ENCODE measurements at places on chromosomes 12 and 14.

- DNase-seq, result no peak
These were observed 105.8 kb downstream of the AVPR1A start for GRCh38 chr12:63045020-63045860.

DNA sequence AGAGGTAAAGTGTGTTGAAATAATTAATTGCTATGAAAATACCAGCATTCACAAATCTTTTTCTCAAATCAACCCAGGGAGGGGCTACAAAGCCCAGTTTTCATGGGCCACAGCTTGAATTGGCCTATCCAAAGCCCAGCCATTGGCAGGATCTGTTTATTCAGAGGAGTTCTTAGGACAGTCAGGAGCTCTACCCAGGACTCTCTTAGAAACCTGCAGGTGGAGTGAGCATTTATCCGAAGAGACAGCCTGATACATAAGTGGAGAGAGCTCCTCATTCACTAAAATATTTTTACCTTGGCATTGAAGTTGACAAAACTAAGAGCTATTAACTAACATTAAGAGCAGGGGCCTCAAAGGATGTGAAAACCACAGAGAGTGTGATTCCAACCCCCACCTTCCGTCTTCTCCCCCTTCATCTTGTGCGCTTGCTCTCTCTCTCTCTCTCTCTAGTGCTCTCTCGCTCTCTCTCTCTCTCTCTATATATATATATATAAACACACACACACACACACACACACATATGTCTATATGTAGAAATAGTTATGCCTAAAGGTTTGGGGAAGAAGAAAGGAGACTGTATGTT is 315.5 kb downstream of the SNAPC1 start:
- DNase-seq, result peak; percentile 77

DNA sequence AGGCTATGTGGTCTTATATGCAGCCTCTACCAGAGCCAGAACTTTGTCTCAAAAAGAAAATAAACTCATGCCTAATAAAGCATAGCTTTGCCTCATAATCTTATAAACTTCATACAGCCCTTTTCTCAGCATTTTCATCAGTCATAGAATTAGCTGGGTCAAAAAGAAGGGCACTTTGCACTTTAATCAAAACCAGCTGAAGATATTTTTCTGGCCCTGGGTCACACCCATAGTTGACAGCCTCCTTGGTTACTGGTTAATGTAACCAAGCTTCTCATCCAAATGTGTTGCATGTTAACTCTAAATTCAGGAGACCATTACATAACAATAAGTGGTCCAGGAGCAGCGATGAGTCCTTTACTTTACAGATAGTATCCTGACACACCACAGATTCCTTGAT is 558.2 kb downstream of the FLRT2 start:
- DNase-seq, result no peak

DNA sequence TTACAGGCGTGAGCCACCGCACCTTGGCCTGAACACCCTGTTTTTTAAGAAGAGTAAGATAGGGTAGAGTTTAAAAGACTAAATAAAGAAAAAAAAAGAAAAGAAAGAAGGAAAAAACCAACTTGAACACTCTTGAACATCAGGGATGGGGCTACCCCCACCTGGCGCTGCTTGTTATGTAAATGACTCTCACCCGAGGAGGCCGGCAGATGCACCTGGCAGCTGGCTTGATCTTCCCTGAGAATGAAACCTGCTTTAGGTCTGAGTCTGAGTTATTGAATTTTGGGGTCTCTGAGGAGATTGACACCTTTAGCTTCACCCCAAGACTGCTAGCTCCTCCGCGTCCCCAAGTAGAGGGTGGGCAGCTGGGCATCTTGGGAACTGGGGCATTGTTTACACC is 15.5 kb upstream of the MEG3 start:
- DNase-seq, result no peak

DNA sequence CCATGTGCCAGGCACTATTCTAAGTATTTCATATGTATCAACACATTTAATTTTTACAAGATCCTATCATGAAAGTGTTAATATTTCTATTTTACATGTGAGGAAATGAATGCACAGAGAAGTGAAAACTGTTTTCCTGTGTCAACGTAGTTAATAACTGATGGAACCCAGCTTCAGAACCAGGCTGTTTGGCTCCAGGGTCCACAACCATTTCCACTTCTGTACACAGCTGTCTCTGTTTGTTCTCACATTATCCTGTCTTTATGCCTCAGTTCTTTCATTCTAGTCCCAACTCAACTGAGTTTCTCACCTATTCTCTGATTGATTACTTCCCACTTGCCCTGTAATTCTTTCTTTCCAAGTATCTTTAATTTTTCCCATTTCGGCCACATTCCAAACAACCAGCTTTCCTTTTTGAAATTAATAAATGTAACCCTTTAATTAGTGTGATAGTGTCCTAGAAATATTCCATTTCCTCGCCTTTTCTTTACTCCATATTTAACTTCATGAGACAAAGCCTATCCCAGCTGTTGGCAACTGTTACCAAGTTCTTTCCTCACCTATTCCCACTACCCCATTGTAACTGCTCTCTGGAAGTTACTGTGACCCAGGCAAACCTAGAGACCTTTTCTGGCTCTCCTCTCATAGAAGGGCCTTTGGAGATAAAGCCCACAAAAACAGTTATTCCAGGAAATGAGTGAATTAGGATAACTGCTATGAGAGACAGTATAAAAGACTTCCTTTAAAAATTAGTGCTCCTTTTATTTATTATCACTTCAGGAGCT is 218.7 kb downstream of the RASSF9 start:
- no peak for DNase-seq

DNA sequence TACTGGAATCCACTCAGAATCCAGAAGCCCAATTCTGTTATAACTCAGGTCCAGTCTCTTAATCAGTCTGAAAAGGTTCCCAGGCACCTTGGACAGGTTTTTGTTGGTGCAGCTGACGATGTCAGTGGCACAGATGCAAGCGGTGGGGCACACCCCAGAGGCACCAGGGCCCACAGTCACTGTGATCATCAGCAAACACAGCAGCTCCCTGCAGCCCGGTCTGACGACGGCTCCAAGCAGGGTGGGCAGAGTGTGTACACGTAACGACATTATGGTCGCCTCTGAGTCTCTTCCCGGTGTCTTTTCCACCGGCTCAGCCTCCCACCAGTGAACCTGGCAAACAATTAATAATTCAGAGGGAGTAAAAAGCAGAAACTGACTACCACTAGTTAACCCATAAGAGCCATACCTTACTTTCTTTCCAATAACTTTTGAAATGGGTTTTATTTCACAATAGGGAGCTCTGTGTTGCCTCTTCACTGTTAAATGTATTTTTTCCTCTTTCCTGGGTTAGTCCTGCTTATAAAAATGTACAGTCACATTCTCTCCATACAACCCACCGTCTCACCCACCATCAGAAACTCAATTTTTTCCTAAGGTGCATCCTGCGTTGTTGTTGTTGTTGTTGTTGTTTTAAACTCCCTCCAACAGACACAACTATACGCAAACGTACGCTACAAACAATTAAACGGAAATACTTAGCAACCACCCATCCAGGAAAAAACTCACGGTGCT is 521 bp upstream of the PCED1B start:
- no peak for DNase-seq

GRCh38 chr12:69655616-69656340 is 43.3 kb downstream of the BEST3 start:
- no peak for DNase-seq

- DNase-seq, result no peak
These were observed 69.4 kb downstream of the IRF2BPL start for GRCh38 chr14:76958980-76959710.

- peak; percentile 33 for DNase-seq
These were observed 5.4 kb upstream of the RALGAPA1 start for GRCh38 chr14:35814371-35815005.

- DNase-seq, result no peak
These were observed 21.3 kb downstream of the LRCOL1 start for GRCh38 chr12:132588821-132589669.

DNA sequence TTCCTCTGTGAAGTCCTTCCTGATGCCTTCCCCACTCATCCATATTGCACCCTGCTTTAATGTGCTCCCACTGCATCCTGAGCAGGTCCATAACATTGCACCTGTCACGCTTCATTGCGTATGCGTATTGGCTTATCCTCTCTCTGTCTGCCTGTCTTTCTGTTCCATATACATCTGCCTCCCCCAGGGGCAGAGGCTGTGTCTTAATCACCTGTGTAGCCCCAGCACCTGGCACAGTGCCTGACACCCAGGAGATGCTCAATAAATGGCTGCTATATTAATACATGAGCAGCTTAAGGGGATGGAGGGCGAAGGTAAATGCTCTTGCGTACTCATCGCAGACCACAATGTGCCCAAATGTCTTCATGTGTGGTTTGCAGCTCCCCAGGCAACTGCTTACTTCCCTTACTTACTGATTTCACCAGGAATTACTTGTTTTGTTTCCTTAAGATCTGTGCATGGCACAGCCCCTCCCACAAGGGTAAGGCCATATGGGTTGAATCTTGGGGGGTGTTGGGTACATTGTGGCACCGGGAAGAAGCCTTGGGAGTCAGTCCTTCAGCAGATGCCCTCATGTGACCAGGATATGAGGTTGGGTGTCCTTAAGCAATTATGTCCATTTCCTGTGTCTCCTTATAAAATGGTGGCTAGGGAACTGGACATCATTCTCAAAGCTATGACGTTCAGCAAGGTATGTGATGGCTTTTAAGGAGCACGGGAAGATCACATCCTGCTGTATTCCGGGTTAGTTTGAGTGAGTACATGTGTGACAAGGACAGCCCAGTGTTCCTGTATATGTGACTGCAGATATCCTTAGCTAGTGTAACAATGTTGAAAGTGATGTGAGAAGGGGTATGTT is 848 bp upstream of the CPNE6 start:
- DNase-seq, result no peak

DNA sequence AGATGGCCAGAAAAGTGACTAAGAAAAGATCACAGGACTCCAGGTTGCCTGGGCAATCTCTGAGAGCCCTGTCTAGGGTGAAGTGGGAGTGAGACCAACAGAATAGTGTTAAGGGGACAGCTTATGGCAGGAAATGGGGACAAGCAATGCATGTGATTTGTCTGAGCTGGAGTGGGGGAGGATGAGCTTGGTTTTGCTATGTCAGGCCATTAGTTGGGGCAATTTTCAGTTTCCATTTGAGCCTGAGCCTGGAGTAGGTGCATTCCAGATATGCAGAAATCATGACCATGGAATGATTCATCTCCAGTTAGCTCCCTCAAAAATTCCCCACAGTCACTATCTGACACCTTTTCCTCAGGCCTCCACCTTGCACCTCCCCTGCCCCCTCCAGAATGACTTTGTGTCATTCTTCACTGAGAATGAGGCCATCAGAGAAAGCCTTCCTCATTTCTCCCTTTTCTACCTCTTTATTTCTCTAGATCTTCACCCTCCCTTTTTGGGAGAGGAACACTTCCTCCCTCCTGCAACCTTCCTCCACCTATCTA is 150.9 kb upstream of the PLEKHG7 start:
- peak; percentile 91 for DNase-seq

GRCh38 chr14:103858063-103858781 is 10.8 kb upstream of the PPP1R13B start:
- no peak for DNase-seq

- DNase-seq, result no peak
These were observed 5.9 kb downstream of the PRPF39 start for GRCh38 chr14:45089813-45090212.

GRCh38 chr12:1518591-1519516 is 75.5 kb downstream of the FBXL14 start:
- no peak for DNase-seq

DNA sequence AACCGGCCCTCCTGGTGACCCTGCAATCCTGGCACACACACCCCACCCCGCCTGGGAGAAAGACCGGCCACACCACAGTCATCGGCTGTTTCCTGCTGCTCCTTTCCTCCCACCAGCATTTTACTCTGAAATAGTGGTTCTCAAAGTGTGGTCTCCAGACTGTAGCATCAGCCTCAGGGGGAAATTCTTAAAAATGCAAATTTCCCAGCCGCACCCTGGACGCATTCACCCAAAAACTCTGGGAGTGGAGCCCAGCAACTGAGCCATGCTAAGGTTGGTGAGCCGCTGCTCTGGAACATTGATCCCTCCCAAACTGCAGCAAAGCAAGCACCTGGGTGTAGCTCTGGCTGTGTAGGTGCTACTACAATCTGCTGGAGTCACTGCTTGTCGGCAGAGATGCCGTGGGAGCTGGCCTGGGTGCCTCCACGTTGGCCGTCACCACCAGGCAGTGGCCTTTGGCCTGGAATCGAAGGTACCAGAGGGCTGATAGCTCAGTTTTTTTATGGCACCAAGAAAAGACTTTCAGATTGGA is 38.4 kb upstream of the BCL2L14 start:
- no peak for DNase-seq

DNA sequence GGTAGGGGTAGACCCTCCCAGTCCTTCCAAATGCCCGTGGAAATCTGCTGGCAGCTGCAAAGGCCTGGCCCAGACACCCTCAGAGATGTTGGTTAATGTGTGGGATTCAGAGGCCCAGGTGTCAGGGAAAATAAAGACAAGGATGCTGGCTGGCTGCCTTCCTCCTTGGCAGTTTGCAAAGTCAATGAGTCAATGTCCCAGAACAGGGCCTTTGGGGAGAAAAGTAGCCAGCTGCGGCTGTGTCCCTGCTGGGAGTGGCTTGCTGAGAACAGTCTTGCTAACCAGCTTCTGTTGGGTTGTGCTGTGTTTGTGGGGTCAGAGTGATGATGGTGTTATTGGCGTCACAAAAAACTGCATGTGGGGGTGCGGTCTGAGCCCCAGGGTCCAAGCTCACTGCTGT is 29.2 kb downstream of the GLRX5 start:
- no peak for DNase-seq

DNA sequence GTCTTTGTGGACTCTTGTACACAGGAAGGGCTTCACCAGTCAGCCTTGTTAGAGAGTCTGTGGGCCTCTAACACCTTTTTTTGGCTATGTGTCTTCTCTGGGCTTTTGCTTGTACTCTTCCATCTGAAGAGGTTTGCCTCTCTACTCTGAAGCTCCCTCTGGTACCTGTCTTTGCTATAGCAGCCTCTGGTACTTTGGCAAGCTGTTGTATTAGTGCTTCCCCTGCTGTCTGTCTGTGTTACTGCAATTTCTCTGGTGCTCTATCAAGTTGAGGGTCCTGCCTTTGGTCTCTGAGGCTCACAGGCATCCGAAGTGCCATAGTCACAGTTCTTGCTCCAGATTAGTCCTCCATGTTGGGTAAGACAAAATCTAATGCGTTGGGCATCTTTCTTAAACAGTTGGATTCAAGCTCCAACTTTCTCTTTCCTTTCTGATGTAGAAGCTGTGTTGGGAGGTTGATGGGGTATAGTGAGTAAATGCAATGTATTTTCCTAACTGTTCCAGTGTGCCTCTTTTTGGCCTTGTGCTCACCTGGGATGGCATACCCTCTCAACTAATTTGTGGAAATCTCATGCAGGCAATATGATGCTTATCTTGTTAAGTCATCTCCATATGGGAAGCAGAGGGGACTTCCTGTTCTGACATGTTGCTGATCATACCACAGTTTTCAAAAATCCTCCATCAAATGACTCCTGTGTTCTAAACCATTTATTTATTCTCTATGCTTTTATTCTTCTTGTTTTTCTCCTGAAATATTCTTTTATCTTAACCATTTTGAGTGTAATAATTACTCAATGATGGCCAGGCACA is 88.8 kb downstream of the ATF7IP start:
- peak; percentile 45 for DNase-seq

DNA sequence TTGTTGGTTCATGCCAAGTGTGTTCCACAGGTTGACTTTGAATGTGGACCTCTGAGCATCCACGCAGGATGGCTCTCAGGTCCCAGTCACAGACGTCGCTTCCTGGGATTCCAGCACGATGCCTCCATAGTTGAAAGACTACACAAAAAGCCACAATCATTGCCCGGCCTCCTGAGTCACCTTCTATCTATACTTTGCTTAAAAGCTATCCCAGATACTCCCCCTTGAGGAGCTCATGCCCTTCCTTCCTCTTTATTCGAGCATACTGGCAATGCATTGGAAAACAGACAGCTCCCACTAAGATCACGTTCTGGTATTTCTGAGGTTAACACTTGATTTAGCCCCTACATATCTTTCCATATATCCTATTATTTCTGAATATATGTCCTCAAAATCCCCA is 40.1 kb downstream of the ZNF664 start:
- no peak for DNase-seq
